ENCODE measurements at places on chromosomes 7 and 10. TPM values are rescaled to one million over a fixed set of nuclear protein-coding genes. Genes with fewer than 3 reads are reported as not detected.
A peak's percentile ranks its signal among the peaks of the same experiment; 100 is the strongest.

- no peak for DNase-seq
Measured at GRCh38 chr10:1214071-1214675, 158.0 kb downstream of the WDR37 start.

The PTF1A gene
- polyA plus RNA-seq: not detected

The FZD8 gene
- 4.8 TPM for polyA plus RNA-seq

GRCh38 chr7:100895956-100896731, 456 bp upstream of the ACHE start:
- peak; percentile 16 for DNase-seq

DNA sequence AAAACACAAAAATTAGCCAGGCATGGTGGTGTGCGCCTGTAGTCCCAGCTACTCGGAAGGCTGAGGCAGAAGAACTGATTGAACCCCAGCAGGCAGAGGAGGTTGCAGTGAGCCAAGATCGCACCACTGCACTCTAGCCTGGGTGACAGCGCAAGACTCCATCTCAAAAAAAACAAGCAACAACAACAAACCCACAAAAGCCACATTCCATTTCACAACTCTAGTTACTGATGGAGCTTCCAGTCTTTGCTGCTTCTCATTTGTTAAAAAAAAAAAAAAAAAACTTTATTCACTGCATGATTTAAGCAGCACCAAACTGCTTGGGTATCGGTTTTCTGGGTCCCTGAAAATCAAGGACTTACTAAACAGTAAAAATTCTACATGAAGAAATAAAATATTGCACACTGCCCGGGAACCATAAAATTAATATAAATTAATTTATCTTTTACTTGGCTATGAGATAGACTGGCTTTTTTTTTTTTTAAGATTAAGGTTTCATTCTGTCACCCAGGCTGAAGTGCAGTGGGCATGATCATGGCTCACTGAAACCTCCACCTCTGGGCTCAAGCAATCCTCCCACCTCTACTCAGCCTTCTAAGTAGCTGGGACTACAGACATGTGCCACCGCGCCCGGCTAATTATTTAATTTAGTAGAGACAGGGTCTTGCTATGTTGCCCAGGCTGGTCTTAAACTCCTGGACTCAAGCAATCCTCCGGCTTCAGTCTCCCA, 42.0 kb downstream of the SRPK2 start:
- no peak for DNase-seq

The LIPN gene
- polyA plus RNA-seq: not detected

DNA sequence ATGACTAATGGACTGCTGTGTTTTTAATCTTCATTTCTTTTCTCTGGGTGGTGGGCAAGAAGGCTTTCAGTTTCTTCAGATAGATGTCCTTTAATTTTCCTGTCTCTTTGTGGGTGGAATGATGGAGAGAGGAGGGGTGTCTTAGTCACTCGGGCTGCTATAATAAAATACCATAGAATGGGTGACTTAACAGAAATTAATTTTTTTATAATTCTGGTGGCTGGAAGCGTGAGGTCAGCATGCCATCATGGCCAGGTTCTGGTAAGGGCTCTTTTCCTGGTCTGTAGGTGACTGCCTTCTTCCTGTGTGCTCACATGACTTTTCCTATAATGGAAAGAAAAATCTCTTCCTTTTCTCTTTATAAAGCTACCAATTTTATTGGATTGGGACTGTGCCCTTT, 6.3 kb downstream of the RSBN1L start:
- DNase-seq: no peak

GRCh38 chr7:96299496-96299895, 22.4 kb downstream of the SLC25A13 start:
- no peak for DNase-seq

DNA sequence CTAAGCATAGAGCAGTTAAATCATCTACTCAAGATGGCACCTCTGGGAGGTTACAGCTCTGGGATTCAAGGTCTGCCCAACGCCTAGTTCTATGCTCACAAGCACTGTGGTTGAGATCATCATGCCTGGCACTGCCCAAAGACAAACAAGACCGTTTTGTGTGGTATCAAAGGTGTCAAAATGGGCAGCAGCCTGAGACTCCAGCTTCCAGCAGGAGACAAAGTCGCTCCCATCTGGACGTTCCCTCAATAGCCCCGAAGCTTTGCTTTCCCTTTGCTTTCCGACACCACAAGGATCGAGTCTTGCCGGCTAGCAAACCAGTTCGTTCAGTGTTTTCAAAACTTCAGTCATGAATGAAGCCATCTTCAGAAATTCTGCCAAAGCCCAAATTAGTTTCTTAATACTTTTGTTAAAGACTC, 5.1 kb downstream of the HABP2 start:
- DNase-seq: peak; percentile 9

- DNase-seq: no peak
Measured at GRCh38 chr10:112886463-112886862, 63.6 kb upstream of the TCF7L2 start.

DNA sequence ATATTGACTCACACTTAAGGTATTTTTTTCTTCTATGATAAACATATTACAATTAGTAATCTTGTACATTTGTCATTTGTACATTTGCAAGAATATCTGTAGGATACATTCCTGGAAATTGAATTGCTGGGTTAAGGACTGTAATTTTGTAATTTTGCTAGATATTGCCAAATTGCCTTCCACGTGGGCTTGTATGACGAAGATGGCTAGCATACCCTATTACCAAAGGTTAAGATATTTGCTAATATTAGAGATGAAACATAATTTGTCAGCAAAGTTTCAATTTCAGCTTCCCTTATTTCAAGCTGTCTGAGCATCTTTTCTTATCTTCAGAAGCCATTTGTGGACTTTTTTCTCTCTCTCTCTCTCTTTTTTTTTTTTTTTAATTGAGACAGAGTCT, 1.0 kb upstream of the LYZL2 start:
- DNase-seq: no peak

DNA sequence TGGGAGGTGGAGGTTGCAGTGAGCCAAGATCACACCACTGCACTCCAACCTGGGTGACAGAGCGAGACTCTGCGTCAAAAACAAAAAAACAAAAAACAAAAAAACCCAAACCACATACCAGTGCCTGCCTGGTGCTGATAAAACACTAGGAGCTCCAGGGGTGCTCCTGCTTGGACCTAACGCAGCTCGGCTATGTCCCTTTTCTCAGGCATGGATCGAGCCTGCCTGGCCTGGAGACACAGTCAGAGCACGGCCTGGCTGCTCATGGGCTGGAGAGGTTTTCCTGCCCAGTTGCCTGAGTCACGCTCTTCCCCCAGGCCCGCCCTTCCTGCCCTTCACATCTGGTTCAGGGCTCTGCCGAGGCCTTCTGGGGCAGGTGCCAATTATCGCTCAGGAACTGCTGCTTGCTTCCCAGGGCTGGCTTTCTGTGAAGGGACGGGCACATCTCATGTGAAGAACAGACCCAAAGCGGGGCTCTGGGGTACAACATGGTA, 12.6 kb upstream of the NPFFR1 start:
- DNase-seq: peak; percentile 68

DNA sequence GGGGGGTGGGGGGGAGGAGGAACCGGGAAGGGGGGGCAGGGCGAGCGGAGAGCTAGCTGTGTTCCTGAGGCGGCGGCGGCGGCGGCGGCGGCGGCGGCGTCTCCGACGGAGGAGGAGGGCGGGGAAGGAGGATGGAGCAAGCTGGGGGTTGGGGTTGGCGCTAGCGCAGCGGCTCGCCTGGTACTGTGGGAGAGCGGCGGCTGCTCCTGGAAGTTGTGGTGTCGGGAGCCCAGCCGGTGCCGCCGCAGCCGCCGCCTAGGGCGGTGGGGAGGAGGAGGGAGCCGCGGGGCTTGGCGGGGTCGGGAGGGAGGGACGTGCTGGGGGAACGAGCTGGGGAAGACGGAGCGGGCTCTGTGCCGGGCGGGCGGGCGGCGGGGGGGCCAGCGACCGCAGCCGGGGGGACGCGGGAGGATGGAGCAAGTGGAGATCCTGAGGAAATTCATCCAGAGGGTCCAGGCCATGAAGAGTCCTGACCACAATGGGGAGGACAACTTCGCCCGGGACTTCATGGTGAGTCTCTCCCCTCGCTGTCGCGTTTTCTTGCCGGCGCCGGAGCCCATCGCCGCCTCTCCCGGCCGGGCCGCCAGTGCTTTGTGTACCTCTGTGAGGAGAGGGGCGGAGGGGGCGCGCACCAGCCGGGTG, at the start of gene PTPN12:
Gene PTPN12, plus strand, starts transcription at position 160 of the 642 bp plus-strand sequence. Its CDS starts 252 bp downstream, at position 412.
- DNase-seq: no peak

DNA sequence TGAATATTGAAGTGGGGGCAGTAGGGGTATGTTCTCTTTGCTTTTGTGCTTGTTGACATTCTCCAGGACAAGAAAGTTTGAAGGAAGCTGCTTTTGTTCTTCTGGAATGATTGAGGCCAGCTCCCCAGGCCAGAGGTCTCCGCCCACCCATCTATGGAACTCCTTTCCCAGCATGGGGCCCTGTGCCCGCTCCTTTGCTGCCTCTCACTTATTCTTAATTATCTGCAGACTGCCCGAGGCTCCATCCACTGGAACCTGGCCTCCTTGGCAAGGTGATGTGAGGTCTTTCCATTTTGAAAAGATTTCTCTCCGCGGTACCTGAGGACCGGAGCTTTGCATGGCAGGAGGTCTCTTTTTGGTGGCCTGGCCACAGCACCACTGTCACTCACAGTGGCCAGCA, 39.3 kb upstream of the MKI67 start:
- DNase-seq: no peak

The CEP41 gene
- 12.6 TPM for polyA plus RNA-seq

The TAS2R3 gene
- polyA plus RNA-seq: not detected

GRCh38 chr10:91683975-91684374, 51.1 kb upstream of the PPP1R3C start:
- peak; percentile 96 for DNase-seq

DNA sequence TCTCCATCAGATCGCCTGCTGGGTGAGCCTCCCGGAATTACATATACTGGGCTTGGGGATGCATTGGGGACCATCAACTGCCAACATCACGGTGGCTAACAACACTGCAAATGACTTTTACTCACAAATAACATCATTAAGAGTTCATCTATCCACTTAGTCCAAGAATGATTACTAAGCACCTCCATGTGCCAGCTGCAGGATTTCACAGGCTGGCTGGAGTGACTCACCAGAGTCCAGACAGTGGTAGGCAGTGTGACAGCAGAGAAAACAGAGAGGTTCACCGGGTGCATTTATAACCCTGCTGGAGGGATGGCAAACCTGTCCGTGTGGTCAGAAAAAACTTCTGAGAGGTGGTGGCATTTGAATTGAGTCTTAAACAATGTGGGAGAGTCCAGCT, 3.2 kb upstream of the IGFBP3 start:
- peak; percentile 81 for DNase-seq

The IMMP2L gene
- polyA plus RNA-seq: 11.2 TPM

- no peak for DNase-seq
Measured at GRCh38 chr7:36937754-36938563, 213.7 kb upstream of the AOAH start.

The SCIN gene
- polyA plus RNA-seq: 0.09 TPM

The TUBAL3 gene
- polyA plus RNA-seq: 0.35 TPM

DNA sequence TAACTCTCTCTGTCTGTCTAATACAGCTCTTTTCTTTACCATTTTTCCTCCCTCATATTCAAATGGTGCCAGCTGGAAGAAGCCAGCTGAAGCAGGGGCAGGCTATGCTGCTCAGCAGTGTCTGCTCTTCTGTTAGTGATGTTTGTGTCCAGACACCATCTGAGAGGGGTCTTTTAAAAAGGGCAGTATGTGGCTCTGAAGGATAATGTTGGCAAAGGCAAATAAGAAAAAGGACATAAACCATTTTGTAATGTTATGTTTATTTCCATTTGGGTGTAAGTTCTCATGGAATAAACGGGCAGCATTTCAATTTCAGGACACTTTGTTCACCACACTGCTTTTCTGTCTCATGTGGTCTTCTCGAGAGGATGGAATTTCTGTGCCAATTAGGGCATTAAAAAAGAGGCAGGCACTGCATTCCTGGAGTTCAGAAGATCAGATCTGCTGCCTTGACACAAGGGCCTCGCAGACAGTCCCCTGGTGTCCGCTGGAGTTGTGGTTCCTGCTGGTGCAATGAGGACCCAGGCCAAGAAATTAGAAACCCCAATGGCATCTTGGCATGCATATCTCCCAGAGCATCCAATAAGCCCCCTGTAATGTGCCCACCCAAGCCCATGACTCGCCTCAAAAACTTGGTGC, 109.0 kb upstream of the ELMO1 start:
- DNase-seq: no peak

GRCh38 chr7:30003098-30003497, 13.5 kb upstream of the SCRN1 start:
- DNase-seq: no peak

The ATP6V0A4 gene
- polyA plus RNA-seq: 0.06 TPM

DNA sequence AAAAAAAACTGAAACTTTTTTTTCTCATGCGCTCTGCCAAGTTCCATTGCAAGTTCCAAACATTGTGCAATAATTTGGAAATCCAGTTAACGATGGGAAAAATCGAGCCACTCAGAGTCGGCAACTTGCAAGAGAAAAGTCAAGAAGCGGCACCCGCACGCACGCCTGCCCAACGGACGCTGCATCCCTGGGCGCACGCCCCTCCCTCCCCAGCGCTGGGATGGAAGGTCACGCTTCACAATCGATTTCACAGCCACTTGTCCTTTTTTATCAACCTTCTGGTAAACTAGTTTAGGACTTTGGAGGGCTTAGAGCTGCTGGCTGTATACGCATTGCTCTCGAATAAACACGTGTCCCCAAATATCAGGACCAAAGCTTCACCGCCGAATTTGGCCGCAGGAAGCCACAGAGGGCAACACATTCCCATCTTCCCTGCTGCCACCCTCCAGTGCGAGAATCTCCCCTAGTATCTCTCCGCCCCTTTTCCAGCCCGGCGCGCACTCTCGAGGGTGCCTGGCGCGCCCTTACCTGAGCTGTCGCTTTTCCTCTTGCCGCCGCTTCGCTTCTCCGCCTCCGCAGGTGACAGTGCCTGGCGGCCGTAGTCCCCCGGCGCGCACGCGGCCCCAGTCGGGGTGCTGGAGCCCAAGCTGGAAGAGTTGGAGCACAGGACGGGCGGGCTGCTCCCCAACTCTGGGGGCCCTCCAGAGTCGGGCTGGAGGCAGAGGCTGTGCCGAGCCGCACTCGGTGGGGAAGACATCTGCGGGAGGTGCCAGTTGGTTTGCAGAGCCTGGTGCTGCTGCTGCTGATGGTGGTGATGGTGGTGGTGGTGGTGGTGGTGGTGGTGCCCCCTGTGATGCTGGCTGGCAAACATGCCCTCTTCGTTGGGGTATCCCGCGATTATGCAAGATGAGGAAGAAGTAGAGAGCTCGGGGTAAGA, 857 bp downstream of the MEOX2 start:
- DNase-seq: no peak

- DNase-seq: no peak
Measured at GRCh38 chr7:93242106-93242505, 9.9 kb downstream of the VPS50 start.

The ATOH7 gene
- not detected for polyA plus RNA-seq

The OR2A1 gene
- not detected for polyA plus RNA-seq

All from foreskin keratinocyte (primary cell).